ENCODE measurements at places on chromosomes 13 and 19.

GRCh38 chr13:40186041-40186440 lies 480.4 kb downstream of the FOXO1 start:
- DNase-seq = no peak

DNA sequence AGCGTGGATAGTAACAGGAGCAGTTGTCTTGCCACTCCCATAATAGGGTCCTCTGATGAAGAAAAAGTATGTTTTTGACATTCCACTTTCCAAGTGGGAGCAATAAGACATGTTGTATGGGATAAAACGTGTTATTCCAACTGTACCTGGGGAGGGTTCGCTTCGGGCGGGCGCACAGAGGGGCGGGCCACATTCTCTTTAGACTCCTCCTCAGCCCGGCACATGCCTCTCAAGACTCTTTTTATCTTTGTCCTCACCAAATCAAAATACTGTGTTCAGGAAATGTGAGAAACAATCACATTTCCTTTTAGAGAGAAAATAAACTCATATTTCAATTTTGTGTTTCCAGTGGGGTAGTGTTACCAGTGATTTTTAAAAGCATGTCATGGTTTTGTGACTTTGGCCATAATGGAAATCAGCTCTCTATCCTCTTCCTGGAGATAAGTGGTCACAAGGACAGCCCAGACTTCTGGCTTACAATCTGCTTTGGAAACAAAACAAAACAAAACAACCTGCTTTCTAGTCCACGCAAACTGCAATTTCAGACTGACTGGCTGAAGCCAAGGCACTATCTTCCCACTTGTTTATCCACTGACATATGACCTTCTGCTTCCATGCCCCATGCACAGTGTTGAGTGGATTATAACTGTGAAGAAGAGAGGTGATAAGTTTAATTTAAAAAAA lies 276.1 kb downstream of the NALCN start:
- DNase-seq = no peak

GRCh38 chr19:35955881-35956634 lies 19.9 kb downstream of the LRFN3 start:
- DNase-seq = no peak

DNA sequence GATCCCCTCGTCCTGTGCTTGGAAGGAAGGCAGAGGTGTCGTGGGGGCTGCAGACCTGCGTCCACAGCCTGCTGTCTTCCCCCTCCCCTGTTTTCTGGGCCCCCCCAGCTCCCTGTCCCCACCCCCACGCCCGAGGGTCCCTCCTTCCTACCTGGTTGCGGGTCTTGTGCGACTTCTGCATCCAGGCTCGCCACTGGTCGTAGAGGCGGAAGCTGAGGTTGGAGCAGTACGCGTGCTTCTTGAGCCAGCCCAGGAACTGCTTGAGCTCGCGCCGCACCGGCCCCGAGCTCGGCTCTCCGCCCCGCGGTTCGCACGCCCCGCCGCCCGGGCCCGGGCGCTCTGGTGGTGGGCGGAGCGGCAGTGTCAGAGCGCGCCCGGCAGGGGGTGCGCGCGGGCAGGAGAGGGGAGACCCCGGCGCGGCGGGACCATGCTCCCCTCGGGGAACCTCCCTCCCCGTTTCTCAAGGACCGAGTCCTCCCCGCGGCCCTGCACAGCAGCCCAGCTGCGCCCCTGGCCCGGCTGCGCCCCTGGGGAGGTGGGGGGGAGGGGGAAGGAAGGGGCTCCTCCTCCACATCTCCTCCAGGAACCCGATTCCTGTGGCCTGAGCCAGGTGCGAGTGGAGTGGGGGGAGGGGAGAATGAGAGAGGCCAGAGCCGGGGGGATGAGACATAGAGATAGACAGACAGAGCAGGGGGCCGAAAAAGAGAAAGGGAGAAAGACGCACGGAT lies 5.7 kb downstream of the REX1BD start:
- peak; percentile 76 for DNase-seq

- DNase-seq = no peak
Measured at GRCh38 chr19:531753-532560, at the start of gene CDC34. TSS of gene CDC34 (plus strand) at chr19:531760. CDS start at chr19:531932, 172 bp downstream.

GRCh38 chr13:40653527-40654318 lies 12.7 kb downstream of the FOXO1 start:
- peak; percentile 28 for DNase-seq

GRCh38 chr19:3669082-3669946 lies 31.0 kb downstream of the PIP5K1C start:
- DNase-seq = no peak

- DNase-seq = peak; percentile 67
Measured at GRCh38 chr19:12913851-12914690, 5.0 kb downstream of the SYCE2 start.

GRCh38 chr13:107361666-107362065 lies 793.7 kb upstream of the ARGLU1 start:
- no peak for DNase-seq

- DNase-seq = peak; percentile 37
Measured at GRCh38 chr13:65966991-65967451, 1263.1 kb downstream of the PCDH9 start.

GRCh38 chr13:113121928-113122471 lies 599 bp upstream of the F10 start:
- no peak for DNase-seq

GRCh38 chr19:12723381-12723640 lies 421 bp downstream of the TNPO2 start:
- no peak for DNase-seq

DNA sequence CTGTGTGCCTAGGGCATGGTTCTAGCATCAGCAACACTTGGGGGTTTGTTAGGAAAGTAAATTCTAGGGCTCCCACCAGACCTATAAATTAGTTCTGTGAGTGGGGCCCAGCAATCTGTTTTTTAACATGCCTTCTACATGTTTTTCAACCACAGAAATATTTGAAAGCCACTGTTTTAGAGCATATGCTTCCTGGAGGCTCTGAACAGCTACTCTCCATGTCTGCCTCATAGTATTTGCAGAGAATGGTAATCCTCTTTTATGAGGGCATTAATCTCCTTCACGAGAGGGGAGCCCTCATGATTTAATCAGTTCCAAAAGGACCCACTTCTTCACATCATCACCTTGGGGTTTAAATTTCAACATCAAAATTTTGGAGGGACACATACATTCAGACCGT lies 6.0 kb downstream of the SPATA13 start:
- peak; percentile 62 for DNase-seq

- DNase-seq = no peak
Measured at GRCh38 chr13:111895896-111896821, 170.8 kb upstream of the SOX1 start.

DNA sequence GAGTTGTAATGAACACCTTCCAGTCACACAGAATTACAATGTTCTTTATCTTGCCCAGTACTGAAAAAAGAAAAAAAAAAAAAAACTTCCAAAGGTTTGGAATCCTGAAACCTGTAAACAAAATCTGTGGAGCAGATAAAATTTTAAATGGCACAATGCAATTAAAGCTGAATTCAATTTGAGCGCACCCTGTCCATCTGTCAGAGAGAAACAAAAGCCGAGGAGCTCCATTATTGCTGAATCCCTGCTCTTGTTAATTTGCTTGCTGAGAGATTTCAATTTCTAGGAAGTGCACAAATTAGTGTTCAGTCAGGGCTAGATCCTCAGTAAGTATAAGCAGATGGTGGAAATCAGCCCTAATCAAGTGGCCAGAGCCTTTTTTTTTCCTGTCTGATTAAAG lies 65.2 kb downstream of the DACH1 start:
- DNase-seq = no peak

DNA sequence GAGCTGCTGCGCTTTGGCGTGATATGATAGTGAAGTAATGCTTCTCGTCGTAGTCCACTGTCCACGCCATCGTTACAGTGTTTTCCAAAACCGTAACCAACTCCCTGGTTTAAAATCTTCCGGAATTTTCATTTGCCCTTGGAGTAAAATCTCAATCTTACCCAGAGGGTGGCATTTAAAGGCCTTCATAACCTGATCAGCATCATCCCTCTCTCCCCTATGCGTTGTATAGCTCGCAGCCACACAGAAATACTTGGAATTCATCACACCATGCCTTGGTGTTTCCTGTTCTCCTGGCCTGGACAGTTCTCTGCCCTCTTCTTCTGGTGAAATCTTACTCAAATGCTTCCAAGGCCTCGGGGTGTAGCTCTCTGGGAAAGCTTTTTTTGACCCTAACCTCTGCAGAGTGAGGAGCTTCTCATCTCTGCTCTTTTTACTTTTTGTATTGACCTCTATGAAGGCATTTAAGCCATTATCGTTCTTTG lies 839 bp downstream of the MPHOSPH8 start:
- peak; percentile 58 for DNase-seq

GRCh38 chr19:14006085-14006765 lies at the start of gene RFX1:
TSS of gene RFX1 (minus strand) at chr19:14006320. CDS start at chr19:13993843, 12,477 bp downstream.
- peak; percentile 100 for DNase-seq

GRCh38 chr19:2455851-2456570 lies 748 bp downstream of the LMNB2 start:
- DNase-seq = no peak

- DNase-seq = no peak
Measured at GRCh38 chr19:40235238-40236025, 8.9 kb upstream of the CCNP start.

DNA sequence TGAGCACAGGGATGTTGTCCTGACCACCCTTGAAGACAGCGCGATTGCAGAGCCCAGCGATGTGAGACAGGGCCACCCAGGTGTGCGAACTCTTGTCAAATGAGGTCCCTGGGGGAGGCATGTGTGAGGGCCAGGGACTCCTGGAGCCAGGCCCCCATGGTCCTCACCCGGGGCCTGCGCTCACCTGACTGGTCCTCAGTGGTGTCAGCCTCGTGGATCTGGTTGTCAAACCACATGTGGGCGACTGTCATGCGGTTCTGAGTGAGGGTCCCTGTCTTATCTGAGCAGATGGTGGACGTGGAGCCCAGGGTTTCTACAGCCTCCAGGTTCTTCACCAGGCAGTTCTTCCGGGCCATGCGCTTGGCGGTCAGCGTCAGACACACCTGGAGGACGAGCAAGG lies 12.3 kb downstream of the ATP1A3 start:
- no peak for DNase-seq

- no peak for DNase-seq
Measured at GRCh38 chr19:38262585-38263268, 1.6 kb upstream of the SPINT2 start.

DNA sequence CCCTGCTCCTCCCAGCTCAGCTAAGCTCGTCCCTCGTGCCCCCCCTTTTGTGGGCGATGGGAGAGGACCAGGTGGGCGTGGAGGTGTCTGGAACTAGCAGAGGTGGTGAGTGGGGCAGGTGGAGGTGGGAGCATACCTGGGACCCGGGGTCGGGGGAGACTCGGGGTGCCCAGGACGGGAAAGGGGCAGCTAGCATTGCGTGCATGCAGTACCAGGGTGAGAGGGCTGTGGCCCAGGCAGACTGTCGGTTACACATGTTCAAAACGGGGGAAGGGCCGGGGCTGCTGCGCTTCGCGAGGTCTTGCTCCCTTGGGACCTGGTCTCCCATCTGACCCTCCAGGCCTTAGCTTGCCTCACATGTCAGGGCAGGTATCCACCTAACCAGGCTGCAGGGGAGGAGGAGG lies 9.1 kb downstream of the TLE5 start:
- DNase-seq = no peak

DNA sequence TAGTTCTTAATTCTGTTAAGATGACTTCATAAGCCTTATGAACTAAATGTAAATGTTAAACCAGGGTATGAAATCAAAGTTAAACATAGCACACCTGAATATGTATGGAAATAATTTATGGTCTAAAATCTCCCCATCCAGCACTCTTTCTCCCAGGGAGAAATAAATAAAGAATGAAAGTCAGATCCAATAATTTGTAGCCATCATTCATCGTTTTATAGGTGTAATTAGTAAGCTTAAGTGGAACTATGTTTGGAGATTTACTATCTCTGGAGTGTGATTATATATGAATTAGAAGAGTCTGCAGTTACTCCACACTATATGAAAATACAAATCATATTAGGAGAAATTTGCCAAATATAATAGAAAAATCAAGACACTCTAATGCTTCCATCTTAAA lies 405.1 kb downstream of the DACH1 start:
- no peak for DNase-seq

DNA sequence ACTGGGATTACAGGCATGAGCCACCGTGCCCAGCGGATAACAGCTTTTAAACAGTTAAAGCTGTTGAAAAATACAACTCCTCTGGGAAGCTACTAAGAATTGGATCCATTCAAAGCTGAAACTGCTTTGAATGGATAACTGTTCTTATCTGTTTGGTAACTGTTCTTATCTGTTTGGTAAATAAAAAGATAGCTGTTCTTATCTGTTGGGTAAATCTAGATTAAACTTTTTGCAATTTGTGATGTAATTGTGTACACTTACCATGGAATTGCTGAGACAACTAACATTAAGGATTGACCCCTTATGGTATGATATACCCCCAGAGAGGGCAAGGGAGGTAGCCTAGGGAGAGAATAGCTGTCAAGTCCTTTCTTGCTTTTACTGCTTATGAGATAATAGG lies 27.9 kb upstream of the SPART start:
- DNase-seq = no peak

- no peak for DNase-seq
Measured at GRCh38 chr19:1221904-1222255, 15.9 kb downstream of the CBARP start.

DNA sequence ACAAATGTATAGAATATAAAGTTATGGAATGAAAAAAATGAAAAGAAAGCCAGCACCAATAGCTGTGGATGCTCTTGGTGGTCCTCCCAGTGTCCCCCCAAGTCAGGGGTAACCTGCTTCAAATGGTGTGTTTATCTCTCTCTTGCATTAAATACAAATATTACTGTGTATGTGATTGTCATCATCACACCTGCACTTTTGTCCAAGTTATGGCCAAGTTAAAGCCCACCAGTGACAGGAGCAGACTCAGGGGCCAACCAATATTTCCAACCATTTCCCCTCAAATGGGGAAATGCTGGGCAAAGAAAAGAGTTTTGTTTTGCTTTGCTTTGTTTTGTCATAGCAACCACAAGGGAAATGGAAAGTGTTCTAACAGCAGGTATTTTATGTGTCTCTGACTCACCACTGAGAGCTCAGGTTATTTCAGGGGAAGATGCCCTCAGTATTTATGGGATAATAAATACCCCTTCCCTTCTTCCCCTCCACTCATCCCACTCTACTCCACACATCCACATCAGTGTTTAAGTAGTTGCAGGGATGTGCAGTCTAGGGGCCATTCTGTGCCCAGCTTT lies 133.6 kb downstream of the COL4A1 start:
- DNase-seq = no peak

DNA sequence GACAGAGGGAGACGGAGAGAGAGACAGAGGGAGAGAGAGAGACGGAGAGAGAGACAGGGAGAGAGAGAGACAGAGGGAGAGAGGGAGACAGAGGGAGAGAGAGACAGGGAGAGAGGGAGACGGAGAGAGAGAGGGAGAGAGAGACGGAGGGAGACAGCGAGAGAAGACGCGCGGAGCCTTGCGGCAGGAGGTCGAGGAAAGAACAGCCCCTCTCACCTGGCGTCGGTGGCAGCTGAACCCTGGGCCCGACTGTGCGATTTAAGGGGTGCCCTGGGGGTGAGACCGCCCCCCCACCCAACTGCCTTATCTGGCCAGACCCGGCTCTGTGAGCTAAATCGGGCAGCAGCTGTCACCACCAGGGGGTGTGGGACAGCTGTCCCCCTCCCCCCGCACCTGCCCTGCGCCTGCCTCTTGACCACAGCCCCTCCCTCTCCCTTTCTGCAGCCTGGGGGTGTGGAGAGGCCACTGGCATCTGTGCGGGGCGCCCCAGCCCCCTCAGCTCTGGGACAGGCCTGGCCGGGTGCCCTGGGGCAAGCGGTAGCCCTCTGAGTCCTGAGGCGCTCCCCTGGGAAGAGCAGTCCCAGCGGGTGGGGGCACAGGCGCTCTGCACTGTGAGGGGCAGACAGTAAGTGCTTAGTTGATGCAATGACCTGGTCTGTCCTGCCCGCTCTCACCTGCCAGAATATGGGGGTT lies 10.8 kb downstream of the JOSD2 start:
- DNase-seq = no peak

Measured in AG10803 (cell line).